ENCODE measurements at places on chromosomes 6 and 20.

- DNase-seq: no peak
Observed at GRCh38 chr6:112245511-112246203, 8.7 kb downstream of the LAMA4 start.

DNA sequence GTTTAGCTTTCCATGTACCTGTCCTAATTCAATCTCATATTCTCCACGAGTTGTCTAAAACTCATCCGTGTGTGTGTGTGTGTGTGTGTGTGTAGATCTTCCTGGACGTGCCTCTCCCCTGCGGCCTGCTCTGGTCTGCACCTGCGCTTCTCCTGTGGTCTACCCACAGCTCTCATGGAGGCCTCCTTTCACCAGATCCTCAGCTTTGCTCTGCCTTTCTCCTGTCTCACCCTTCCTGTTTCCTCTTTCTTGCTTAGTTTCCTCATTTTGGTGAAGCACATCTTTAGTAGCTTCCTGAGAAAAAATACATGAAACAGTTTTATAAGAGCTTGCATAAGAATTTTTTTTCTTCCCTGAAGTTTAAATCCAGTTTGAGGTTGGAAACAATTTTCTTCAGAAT lies 18.1 kb downstream of the SLX4IP start:
- no peak for DNase-seq

- no peak for DNase-seq
Observed at GRCh38 chr6:152094992-152095592, 287.6 kb downstream of the ESR1 start.

DNA sequence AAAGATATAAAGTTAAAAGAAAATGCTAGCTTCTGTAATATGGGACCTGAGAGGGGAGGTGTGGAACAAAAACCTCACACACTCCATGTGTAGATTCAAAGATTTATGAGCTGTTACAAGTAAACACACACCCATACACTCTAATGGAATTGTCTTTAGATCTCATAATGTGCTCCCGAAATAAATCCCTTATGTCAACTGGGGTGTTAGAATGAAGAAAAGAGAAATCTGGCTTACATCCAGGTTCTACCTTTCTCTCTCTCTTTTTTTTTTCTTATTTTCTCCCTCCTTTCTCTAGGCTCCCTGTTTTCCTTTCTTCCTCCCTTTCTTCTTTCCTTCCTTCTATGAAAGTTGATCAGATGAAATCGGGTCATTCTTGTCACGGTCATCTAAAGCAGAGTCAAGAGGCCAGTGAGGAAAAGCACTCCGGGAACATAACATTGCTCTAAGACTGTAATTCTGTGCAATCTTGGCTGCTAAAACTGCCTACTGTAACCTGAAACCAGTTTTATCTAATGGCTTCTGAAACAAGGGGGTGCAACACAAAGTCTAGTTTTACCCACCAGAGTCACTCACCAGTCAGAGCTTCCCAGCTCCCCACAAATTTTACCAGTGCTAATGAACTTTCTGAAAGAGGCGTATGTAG lies 68.3 kb upstream of the BTBD3 start:
- DNase-seq: no peak

- no peak for DNase-seq
Observed at GRCh38 chr6:119052987-119053386, 25.5 kb downstream of the FAM184A start.

GRCh38 chr6:155678361-155678760 lies 222.7 kb upstream of the NOX3 start:
- DNase-seq: no peak

DNA sequence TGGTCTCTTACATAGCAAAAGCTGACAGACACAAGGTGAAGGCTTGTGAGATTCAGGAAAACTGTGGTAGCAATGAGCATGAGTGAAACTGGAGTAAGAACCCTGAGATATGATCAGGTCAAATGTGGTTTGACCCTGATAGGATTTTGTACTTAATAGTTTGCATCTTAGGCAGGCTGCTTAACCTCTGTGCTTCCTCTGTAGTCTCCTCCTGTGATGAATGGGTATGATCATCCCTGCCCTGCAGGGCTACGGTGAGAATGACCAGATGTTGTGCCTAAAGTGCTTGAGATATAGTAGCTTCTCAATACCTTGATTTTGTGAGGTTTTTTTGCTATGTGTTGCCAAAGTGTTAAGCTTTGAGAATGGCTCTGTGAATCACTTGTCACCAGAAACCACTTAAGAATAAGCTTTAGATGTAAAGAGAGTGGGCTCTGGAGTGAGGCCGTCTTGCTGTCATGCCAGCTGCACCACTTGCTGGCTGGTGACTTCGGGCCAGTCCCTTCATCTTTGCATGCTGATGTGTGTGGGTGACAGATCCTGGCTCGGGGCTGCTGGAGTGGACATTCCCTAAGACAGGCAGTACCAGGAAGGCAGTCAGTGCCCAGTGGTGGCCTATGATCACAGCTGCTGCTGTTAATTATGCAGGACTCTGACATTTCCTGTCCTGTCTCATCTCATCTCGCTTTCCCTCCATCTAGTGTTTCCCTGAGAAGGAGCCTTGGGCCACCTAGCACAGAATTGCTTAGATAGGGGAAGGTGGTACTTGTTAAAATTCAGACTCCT lies 254.7 kb downstream of the NFATC2 start:
- no peak for DNase-seq

DNA sequence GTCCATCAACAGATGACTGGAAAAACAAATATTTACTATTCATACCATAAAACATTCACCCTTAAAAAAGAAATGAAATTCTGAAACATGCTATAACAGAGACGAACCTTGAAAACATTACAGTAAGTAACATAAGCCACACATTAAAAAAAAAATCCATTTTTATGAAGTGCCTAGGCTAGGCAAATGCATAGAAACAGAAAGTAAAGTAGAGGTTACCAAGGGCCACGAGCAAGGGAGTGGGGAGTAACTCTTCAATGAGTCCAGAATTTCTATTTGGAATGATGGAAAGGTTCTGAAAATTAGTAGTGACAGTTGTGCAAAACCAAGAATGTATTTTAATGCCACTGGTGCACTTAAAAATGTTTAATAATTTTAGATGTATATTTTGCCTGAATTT lies 47.7 kb downstream of the STAU1 start:
- no peak for DNase-seq

DNA sequence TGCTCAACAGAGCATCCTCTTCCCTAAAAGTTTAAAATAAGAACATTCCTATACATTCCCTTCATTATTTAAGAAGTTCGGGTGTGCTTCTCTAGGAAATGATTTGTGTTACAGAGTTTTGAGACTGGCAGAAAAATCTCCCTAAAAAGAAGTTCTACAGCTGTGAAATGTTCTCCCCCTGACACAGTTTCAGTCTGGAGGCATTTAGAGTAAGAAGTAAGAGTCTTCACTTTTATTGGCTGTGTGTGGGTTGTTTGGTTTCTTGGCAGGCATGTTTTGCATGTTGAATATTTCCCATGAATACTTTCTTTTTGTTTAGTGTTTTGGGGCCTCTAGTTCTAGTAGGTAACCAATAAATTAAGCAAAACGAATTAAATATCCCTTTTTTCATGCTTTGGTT lies 195.9 kb downstream of the TENT5A start:
- no peak for DNase-seq

DNA sequence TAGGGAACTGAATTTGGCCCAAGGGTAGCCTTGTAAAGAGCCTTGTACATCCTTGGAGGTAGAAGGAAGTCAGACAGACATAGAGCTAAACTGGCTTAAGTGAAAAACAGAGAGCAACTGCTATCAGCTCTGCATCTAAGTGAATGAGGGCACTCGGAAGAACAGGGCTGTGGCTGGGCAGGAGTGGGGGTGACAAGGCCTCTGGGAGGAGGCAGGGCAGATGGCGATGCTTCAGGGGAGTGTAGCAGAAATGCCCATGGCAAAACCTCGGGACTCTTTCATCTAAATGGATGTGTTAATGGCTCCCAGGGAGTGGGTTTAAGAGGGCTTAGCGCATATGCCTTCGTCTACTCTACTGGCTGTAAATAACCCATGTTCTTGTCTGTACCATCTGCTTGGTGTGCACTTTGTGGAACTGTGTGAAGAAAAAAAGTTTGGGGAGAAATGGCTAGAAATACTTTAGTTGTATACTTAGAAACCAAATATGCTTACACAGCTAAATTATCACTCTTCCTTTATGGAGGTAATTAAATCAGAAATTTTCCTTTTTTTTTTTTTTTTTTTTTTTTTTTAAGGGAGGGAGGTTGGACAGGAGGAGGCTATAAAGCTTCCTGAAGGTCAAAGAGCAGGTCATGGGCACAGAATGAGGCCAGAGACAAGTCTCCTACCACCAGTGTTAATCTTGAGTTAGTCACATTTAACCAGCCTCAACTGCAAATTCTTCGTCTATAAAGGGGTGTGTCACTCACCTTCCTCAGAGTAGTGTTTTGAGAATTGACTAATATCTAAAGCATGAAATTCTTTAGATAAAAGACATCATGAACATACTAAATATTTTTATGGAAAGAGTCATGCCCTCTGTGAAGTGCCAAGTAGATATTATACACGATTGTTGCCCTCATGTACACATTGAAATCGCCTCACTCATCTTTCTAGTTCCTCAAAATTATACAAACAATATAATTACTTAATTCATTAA lies 60.9 kb downstream of the FYN start:
- DNase-seq: no peak

GRCh38 chr20:36835025-36835424 lies 40.9 kb upstream of the TLDC2 start:
- DNase-seq: no peak

- DNase-seq: no peak
Observed at GRCh38 chr6:101937108-101937507, 543.6 kb downstream of the GRIK2 start.

- DNase-seq: peak; percentile 73
Observed at GRCh38 chr6:38640216-38640909, 634 bp upstream of the BTBD9 start.

GRCh38 chr20:56855708-56856107 lies 226.6 kb downstream of the TFAP2C start:
- DNase-seq: no peak

DNA sequence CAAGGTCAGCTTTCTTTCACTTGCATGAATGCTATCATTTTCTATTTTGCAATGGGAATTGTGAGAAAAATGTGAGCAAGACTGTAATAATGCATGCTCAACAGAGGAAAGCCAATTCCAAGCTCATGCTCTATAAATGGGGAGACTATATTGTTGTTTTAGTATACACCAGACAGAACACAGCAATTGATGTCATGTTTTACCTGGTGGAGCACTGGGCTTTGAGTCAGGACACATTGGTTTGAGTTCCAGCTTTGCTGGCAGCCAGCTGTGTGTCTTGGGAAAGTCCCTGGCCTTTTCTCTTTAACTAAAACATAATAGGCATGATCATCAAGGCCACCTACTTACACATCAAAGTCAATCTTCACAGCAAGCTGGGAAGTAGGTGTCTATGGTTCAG lies 83.3 kb downstream of the FOXA2 start:
- DNase-seq: no peak

- DNase-seq: no peak
Observed at GRCh38 chr6:45577836-45578504, 200.2 kb upstream of the SUPT3H start.

GRCh38 chr6:25007269-25007699 lies 71.5 kb upstream of the RIPOR2 start:
- no peak for DNase-seq

DNA sequence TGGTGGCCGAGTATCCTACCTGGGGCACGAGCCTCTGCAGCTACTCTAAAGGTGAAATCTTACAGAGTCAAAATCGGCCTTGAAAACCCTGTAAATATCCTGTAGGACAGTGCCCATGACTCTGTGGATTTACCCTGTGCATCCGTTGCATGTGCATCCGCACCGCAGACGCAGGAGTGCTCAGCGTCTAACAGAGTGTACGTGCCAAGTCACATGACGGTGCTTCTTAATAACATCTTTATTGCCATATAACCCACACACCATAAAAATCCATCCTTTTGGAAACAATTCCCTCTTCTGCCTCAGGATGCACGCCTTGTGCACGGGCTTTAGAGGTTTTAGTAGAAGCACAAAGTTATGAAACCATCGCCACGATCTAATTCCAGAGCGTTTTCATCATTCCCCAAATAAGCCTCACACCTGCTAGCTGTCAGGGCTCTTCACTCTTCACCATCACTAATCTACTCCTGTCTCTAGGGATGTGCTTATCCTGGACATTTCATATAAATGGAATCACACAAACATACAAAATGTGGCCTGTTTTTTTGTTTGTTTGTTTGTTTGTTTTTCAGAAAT lies 384.5 kb upstream of the SULF2 start:
- no peak for DNase-seq

Data from WTC11 (cell line).